Smooth muscle cell of the brain vasculature (primary cell): ENCODE measurements at places on chromosomes 5 and 9.

- DNase-seq = no peak
Observed at GRCh38 chr5:122882831-122883230, 37.4 kb downstream of the SNX24 start.

DNA sequence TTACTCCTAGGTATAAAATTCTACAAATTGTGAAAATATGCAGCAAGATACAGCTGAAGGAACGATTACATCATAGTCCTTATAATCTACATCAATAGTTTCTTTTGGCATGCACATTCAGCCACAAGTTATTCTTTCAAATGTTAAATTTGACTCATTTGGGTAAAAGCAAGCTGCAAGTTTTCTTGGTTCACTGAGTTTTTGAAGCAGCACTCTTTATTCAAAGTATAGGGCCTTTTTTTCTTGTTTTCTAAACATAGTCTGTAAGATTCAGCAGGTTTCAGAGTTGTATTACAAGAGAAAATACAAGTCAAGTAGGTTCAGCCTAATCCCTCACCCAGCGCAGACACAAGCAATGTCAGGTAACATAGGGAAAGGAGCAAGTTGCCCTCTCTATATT lies 981.5 kb downstream of the PTPRD start:
- DNase-seq = no peak

DNA sequence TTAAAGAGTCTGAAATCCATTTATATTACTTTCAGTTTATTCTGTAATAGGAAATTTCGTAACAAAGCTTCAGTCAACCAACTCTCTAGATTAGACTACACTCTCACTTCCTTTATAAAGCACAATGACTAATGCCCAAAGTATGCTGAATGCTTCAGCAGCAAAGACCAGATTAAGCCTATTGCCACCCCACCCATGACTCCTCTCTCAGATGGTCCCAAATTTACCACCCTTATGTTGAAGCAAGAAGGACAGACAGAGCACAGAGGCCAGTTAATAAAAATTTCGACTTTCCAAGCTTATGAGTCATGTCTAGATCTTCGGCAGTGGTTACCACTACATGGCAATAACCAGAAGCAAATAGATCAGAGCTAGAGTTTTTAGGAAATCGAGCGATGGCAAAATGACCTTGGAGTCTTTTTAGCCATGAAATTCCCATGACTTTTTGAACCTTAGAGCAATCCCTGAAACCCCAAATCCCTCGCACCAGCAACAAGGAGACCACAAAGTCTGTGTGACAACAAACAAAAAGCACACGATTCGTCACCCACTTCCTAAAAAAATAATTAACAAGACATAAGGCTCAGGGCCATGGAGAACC lies 287.8 kb upstream of the RASA1 start:
- DNase-seq = no peak

DNA sequence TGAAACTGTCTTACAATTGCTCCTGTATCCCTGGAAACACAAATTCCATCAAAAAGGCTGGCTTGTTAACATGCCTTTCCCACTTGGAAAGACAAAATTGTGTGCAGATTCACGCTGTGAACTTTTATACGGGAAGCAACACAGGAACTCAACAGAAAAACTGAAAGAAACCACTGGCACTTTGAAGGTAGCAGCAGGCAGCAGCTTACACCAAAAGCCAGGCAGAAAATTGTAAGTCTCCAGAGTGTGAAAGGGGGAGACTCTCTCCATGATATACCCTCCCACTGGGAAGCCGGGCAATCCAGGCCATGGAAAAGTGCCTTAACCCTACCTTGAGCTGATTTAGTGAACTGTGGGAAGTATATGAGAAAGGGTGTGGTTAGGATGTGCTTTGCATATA lies 943.7 kb downstream of the CDH18 start:
- DNase-seq = no peak

DNA sequence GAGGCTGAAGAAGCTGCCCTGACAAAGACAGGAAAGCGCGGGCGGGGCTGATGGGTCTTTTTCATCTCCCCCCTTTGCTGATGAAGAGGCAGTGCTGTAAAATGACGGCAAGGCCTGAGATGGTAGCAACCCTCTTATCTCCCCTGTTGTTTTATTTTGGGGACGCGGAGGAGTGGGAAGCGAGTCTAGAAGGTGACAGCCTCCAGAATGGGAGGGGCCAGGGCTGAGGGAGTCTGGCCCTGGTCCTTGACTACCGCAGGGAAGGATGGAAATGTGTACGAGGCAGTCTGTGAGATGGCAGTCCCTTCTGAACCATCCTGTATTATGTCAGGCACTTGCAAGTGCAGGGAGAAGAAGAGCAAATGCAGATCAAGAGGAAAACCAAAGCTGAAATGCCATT lies 46.1 kb upstream of the TCERG1 start:
- DNase-seq = no peak

DNA sequence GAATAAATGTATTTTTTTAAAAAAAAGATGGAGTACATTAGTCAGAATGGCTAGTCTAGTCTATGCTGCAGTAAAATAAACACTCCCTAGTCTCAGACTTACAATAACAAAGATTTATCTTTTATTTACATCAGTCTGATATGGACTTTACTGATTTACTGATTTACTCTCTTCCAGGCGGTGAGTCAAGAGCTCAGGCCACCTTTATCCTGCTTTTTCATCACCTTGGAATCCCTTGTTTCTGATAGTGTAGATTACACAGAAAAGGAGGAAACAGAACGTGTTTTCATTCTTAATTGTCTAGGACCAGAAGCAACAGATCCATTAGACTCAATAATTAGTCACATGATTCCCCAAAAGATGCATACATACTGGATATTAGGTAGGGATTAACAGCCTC lies 290.1 kb upstream of the TRPC7 start:
- no peak for DNase-seq

DNA sequence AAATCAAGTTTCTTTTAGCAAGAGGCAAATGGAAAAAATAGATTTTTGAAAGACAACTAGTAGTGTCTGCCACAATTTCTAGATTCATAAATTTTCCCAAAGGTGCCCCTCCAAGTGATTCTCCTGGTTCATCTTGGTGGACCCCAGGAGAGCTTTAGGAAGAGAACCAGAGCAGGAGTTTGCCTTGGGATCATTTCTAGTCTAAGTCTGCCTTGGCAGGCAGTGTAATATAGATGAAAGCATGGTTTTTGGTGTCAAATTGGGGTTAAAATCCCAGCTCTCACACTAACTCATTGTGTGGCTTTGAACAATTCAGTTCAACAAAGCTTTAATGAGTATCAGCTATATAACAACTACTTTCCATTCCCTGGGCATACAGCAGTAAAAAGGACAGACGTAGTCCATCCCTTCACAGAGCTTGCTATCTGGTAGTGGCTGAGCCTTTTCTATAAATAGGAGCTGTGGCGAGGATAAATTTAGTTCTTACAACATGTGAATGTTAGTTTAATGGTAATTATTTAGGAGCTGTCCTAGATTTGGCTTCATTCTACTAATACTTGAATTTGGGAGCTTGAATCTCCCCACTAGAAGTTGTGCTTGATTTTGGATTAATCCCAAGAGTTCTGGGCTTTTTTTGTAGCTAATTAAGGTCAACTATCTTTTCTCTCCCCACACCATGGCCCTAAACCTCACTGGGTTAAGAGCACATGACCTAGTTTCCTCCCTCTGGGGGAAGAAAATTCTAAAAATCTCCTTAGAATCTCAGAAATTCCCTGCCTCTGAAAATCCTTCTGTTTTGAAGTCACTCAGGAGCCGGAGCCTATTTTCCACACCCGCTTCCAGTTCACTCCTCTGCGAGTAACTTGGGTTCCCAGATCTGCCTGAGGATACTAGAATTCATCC lies 197.8 kb downstream of the PCSK1 start:
- DNase-seq = no peak
